Effector CD4-positive, alpha-beta T cell (primary cell): ENCODE measurements at places on chromosomes 7 and 10.

DNA sequence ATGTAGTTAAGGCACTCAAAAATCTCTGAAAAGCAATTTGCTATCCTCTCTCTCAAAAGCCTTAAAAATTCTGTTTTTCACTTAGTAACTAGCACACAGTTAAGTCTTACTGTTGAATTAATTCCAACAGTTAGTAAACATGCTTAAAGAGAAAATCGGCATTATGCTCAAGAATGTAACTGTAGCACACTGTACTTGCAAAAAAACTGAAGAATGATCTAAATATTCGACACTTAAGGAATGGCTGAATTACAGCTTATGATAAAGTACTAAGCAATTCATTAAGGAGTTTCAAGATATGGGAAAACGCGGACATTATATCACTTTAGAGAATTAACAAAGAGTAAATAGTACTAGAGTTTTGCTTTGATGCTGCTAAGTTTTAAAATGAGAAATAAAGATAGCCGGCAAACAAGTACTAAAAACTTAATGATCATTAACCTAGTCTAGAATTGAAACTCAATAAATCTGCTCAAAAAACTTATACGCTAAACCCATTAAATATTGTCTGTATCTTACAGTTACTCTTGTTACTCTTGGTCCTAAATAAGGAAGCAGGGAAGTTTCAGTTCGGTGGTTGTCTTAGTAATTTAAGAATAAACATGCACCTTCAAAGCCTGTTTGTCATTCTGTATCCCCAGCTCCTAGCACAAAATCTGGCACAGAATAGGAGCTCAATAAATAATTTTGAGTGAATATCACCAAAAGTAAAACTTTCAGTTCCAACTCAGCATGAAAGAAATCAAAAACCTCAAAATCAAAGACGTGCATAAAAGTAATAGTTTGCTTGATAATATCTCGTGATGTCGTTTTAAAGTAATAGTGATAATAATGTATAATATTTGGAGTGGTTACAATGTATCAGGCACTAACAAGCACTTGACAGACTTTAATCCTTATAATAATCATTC lies 1.2 kb downstream of the TRDMT1 start:
- no peak for DNase-seq

DNA sequence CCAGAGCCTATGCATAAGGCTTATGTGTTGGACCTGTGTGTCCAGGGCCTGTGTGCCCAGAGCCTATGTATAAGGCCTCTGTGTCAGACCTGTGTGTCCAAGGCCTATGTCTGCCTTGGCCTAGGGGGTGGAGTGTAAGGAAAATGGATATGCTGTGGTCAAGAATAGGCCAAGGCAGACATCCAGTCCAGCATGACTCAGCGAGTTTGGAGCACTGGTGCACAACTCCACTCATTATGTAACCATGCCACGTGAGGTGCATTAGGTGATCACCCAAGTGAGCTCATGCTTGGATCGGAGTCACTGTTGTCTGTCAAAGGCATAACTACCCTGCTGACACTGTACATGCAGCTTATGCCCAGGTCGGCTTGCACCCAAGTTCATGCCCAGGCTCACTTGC lies 238.9 kb downstream of the CACNA2D1 start:
- DNase-seq, result no peak

DNA sequence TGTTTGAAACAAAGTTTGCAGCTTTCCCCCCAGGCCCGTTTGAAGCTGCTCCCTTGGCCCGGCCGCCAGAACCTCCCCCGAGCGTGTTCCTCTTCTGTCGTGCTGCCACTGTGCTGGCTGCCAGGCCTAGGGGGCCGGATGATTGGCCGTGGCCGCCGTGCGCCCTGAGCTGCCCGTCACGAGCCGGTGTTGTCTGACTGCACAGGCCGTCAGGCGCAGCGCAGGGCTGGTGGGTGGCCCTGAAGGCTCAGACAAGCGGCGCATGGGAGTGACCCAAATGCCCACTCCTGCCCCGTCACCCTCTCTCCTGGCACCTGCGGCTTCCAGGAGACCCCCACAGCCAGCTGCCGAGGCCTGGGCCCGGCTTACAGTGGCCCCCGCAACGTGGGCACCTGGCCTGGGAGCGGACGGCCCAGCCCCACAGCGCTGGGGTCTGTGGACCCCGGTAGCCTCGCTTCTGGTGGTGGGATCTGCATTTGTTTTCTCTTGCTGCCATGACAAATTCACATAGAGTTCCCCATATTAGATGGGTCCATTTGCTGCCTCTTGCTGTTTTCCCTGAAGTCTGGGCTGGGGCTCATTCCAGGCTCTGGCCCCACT lies 13.1 kb downstream of the JAKMIP3 start:
- DNase-seq, result no peak

DNA sequence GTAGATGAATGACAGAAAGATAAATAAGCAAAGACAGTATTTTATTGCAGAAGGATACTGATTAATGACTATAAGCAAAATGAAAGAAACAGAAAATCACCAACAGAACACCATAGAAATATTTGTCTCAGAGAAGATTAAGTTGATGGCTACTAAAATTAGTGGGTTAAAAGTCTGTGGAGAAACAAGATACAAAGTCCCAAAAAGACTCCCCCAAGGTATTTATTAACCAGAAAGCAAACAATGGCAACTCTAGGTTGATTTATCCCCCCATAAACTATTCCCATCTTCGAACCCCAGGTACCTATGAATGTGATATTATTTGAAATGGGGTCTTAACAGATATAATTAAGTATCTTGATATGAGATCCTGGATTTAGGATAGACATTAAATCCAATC lies 1104.5 kb upstream of the PHF14 start:
- DNase-seq, result no peak

DNA sequence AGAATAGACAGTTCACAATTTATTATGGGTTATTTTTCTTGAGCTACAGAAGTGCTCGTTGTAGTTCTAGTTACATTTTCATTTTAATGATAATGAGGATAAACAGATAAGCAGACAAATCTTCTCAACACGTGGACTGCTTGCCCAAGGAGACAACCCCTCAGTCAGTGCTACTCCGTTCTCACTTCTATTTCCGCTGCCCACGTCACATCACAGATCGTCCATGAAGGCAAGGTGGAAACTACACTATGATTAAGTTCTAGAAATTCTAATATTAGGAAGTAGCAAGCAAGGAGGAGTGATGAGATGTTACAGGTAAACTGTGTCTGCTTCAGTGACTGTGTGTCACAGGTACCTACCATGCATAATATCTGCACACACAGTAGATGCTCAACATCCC lies 210.5 kb downstream of the CHCHD3 start:
- no peak for DNase-seq

GRCh38 chr7:102170393-102170970 lies 116.2 kb upstream of the SH2B2 start:
- DNase-seq, result no peak

GRCh38 chr10:50928190-50928552 lies 42.7 kb upstream of the A1CF start:
- DNase-seq, result no peak

DNA sequence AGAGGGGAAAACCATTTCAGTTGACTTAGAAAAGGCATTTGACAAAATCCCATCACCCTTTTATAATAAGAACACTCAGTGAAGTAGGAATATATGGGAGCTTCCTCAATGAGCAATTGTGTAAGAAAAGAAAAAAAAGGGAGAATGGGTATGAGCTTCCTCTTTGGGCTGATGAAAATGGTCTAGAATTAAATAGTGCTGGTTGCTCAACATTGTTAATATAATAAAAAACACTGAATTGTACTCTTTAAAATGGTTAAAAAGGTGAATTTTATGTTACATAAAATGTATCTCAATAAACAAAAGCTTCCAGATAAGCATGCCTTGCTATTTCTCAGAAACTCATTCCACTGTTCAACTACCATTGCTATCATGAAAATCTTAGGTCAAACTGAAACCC lies 40.6 kb downstream of the LRRC17 start:
- no peak for DNase-seq

DNA sequence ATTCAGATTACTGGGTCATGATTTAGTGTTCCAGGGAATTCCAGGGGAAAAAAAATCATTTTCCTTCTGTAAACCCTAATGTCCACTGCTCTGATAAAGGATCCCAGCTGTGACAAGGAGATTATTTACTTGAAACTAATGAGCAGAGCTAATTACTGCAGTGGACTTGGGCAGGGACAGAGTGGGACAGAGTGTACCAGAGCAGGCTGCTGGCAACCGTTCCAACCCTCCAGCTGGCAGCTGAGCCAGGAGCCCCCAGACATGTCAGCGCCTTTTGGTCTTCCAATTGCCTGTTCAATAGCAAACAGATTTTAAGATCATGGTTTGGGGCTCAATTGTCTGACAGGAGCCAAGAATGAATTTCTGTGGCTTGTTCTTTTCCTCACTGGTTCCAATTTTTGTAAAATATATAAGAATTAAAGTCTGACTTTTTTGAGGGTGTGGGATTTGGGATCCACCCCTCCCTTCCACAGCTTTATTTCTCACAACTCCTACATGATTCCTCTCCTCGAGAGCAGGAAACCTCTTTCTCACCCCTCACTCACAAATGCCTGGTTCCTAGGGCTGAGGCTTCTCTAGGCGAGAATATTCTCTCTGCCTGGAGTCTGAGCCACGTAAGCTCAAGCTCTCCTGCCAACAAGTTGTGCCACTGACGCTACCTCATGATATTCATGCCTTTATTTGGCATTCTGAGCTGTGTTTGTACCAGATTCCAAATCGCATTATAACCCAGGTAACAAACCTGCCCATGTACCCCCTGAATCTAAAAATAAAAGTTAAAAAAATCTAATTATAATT lies 20.6 kb upstream of the FAM180A start:
- DNase-seq, result no peak

DNA sequence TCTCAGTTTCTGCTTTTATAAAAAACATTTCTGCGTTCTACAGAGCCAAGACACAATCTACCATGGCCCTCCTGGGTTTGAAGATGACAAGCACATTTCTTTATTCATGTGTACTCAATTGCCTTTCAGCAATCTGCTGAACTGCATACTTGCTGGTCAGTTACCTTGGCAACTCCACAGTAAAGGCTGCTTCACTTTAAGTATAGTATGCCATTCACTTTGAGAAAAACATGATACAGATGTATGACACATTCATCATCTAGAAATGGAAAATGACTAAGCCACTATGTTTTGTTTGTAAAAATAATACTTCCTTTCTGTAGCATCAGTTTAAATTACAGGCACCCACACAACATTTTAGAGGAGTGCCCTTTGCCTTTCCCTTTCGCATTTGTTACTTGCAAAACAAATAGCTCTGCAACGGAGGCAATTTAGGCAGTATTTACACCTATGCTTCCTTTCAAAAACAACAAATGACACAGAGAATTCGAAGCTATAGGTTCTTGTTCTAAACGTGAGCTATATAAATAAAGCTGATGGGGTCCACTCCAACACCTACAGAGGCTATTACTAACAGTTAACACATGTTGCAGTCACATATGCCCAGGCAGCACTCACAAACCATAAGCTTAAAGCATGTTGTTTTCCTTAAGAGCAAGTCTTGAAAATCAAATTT lies 23.5 kb downstream of the SGCE start:
- DNase-seq, result no peak

DNA sequence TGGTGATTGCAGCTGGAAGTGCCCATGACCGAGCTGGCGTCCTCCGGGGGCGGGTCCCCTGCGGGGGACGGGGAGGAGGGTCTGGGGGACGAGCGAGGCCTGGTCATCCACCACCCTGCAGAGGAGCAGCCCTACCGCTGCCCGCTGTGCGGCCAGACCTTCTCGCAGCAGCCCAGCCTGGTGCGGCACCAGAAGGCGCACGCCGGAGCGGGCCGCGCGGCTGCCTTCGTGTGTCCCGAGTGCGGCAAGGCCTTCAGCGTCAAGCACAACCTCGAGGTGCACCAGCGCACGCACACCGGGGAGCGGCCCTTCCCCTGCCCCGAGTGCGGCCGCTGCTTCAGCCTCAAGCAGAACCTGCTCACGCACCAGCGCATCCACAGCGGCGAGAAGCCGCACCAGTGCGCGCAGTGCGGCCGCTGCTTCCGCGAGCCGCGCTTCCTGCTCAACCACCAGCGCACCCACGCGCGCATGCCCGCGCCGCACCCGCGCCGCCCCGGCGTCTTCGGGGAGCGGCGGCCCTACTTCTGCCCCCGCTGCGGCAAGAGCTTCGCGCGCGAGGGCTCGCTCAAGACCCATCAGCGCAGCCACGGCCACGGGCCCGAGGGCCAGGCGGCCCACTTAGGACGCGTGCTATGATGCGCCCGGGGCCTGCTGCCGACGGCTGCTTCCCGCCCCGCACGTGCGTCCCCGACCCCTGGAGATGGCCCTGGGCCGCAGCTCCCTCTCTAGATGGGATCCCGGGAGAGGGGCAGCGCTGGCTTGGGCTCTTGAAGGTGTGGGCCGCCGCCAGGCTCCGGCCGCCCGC lies 28.7 kb downstream of the ZNF775 start:
- DNase-seq, result no peak

DNA sequence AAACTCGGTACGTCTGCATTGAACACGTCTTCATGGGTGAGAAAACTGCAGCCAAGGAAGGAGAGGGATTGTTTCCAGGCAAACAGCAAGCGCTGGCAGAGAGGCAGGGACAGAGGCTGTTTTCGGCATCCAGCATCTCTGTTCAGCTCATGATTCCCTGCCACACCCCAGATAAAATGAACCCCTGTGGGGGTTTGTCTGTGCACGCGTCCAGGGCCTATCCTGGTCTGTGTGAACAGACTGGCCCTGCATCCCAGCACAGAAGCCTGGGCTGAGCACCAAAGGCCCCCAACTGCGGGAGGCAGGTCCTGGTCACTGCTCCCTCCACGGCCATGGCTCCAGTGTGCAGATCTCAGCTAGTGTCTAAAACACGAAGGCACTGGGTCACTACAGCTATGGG lies 83.3 kb upstream of the FAM20C start:
- DNase-seq, result no peak

DNA sequence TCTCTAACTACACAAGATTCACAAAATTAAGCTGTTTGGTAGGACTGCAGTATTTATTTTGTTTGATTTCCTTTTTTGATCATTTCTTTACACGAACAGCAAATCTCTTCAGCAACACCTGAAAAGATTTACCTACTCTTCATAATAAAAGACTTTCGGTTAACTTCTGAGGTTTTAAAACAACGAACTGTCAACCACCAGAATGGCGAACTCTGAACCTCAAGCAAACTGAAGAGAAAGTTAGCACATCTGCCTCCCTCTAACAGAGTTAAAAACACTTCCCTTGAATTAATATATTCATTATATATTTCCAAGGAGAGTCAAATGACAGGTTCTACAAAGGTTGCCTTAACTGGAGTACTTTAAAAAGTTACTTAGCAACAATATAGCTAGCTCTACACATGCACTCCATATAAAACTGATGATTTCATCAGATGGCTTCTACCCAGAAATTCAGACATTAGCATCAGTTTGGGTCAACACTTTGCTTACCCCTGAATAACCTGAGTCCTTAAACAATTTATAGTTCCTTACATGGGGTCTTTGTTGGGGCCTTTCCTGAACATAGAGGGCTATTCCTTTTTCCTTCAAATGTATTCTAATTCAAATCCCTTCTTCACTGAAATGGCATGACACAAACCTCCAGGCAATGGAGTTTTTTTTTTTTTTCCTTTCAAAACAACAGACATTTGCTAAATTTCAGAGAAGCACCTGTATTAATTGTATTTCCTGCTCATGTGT lies 118.3 kb downstream of the SEM1 start:
- no peak for DNase-seq

DNA sequence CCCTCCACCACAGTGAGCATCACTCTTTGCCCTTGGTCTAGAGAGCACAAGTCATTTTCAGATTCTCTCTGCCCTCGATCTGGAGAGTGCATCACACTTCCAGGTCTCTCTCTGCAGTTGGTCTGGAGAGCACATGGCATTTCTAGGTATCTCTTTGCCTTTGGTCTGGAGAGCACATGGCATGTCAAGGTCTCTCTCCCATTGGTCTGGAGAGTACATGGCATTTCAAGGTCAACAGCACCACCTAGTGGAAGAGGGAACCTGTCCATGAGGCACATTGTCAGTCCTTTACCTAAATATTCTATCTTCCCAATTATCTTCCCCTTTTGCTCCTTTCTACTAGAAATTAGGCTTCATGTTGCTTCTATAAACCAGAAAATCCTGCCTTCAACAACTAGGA lies 1139.4 kb downstream of the XPNPEP1 start:
- no peak for DNase-seq
